ENCODE measurements at places on chromosomes 5 and 9.

- no peak for DNase-seq
Observed at GRCh38 chr5:136159457-136159856, 26.8 kb downstream of the SMAD5 start.

DNA sequence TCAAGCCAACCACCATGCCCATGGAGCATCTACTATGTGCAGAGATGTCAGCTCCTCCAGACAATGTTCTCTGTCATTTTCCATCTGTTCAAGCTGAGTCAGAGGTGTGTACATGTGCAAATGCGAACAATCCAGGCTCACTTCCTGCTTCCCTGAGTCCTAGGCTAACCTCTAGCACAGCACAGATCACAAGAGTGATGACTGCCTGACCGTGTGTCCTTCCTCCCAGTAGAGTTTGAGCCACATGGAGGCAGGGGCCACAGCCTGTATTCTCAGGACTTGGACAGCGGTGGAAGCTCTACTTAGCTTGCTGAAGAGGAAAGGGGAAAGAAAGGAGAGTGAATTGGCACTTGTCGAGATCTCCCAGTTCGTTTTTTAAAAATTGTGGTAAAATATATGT is 87.2 kb downstream of the KCNIP1 start:
- DNase-seq, result no peak

GRCh38 chr5:142295084-142295758 is 29.6 kb downstream of the SPRY4 start:
- DNase-seq, result no peak

DNA sequence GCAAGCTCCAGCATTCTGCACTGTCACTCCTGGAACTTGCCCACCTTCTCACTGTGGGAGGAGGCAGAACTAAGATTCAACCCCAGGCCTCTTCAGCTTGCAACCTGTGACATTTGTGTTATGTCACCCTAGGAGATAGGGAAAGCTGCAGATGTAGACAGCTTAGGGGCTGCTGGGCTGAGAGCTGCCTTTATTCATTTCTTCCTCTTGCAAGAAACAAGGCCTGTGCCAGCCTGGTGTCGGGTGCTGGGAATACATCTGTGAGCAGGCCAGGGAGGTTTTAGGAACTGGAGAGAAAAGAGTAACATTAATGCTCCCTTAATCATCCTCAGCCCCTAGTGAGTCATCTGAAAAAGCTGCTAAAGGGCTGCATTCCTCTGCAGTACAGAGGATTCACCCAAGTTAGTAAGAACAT is 101.8 kb downstream of the FGF18 start:
- no peak for DNase-seq

GRCh38 chr9:10903969-10904368 is 291.2 kb upstream of the PTPRD start:
- DNase-seq, result no peak

DNA sequence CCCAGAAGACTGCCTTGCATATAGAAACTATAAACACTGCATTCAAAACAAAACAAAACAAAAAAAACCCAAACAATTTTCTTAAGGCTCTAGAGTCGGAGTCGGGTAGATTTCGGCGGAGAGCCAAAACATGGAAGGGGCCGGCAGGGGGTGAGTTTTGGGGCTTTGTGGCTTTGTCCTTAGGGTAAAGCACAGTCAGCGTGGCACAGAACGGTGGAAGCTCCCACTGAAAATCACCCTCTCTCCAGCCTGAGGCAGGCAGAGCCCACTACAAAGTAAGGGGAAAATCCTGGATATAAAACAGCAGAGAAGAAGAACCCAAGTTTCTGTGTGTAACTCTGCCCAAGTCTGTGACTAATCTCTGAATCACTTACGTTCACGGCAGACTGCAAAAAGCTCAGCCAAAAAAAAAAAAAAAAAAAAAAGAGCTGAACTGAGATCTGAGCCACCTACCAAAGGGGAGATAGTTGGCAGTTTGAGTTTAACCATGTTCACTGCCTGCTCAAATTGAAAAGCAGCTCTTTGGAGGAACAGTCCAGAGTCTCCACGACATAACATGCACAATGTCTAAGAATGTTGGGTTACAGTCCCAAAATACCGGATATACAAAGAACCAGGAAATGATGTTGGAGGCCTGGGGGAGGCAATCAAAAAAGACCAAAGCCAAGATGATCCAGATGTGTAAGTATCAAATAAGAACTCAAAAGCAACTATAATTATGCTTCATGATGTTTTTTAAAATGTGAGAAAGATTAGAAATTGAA is 26.6 kb upstream of the OR2K2 start:
- no peak for DNase-seq

GRCh38 chr5:159362220-159362619 is 31.9 kb upstream of the IL12B start:
- no peak for DNase-seq

DNA sequence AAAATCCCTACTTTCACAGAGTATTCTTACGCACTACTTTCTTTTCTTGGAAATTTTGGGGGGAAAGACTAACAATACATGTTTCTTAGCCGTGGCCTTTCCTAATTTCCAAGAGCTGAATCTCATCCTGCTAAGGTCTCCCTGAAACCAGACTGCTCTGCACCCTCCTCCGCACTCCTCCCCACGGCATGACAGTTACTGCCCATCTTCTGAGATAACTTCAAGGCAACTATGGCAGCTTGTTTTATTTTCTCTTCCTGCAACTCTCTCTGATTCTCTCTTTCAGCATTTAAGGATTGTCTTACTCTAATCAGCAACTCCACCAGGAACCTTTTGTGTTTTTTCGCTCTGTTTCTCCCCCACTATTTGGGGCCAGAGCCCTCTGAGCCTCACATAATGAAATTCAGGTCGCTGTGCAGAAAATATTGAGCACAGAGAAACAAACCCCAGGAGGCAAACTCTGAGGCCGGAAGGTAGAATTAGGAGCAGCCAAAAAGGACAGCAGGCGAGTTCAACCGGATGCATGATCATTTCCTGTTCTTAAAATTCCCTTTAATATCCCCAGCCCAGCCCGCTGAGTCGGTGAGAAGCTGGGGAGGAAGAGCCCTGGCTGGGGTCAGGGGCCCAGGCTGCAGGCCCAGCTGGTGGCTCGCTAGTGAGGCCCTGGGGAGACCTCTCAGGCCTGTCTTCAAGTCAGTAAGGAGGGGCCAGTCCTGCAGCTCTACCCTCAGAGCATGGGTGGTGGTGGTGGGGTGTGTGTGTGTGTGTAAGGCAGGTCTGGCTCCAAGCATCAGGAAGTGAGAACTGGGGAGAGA is 213.6 kb upstream of the S1PR3 start:
- DNase-seq, result no peak

DNA sequence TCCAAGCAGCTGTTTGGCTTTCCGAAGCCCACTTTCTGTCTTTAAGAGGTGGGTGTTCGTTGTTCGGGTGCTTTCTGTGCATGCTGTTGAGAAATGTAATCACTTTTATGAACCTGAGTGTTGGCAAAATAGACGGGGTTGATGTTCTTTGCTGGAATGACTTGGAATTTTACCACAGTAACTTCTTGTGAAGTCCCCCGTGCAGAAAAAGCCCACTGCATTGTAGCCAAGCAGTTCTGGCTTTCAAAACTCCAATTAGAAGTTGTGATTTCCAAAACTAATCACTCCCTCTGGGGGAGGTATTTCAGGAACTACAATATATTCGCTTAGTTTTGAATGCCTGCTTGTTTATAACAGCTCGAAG is 111.1 kb downstream of the PAM start:
- DNase-seq, result peak; percentile 48

DNA sequence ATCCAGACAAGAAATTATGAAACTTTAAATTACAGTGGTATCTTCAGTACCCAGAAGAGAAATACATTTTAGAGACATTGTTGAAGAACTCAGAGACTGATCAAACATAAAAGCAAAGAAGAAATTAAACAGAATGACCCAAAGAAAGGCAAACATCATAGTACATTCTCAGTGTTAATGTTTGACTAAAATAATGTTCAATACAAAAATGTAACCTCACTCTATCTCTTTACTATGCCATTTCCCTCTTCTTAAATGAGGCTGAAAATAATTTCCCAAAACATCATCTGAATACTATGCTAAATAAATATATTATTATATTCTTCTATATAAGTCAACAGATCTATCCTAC is 22.8 kb downstream of the TMEM161B start:
- no peak for DNase-seq

DNA sequence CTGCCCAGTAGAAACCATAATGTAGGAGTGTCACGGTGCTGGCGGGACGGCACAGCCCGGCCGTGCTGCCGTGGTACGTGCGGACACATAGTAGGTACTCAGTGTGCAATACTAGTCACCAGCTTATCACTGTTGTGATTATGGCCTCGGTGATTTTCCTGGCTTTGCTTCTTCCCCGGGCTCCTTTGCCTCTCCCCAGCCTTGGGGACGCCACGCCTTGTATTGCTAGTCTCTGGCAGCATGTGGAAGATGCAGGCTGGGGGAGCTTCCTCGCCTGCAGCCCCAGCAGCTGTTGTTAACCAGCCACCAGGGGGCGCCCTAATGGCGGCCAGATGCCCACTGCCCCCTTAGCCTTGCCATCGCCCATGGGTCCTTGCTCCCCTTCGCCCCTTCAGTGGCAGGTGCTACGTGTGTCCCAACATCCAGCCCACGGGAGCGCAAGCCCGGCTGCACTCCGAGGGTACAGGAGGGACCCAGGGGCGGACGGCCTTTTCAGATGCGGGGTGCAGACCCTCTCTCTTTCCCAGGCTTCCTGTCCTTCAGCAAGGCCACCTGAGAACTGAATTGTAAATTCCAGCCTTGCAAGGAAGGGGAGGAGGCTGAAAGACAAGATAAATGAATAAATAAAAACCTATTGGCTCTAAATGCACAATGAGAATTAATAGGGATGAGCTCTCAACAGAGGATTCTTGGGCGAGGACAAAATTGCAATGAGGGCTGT is 8.0 kb downstream of the NTNG2 start:
- peak; percentile 65 for DNase-seq

DNA sequence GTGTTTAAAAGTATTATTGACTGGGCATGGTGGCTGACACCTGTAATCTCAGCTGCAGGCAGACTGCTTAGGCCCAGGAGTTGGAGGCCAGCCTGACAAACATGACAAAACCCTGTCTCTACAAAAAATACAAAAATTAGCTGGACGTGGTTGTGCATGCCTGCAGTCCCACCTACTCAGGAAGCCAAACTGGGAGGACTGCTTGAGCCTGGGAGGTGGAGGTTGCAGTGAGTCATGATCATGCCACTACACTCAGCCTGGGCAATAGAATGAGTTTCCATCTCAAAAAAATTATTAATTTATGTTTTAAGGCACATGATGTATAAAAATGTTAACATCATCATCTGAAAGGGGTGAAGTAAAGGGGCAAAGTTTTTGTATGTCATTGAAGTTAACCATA is 49.7 kb upstream of the FNIP1 start:
- no peak for DNase-seq

GRCh38 chr5:150116667-150117400 is 30.5 kb upstream of the CSF1R start:
- no peak for DNase-seq

DNA sequence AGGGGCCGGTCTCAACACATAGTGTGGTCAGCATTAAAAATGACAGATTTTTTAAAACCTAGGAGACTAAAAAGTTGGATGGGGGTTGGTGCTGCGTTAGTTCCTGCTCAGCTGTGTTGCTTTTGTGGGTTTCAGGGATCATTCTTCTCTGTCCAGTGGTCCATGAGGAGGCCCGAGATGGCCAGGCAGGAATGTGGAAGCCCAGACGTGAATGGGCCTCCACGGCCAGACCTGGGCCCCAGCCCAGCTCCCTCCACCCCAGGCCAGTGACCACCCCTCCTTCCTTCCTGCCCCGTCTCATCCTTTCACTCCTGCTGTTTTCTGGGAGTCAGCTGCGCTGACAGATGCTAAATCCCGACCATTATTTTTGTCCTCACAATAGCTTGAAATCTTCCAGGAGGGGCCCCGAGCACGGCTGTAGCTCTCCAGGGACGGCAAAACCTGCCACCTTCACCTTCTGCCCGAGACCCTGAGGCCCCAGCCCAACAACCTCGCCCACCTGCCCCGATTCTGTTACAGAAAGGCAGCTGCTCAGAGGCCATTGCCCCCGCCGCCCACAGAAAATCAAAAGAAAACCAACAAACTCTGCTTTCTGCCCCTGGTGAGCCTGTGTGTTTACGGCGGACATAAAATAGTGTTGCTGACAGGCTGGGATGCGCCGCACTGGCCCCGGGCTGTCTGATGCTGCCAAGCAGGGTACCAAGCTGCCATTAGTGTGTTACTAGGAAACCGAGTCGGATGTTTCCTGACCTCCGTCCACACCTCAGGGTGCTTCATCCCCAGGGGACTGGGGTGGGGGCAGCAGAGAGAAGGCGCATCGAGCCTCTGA is 83.7 kb upstream of the SARDH start:
- no peak for DNase-seq

DNA sequence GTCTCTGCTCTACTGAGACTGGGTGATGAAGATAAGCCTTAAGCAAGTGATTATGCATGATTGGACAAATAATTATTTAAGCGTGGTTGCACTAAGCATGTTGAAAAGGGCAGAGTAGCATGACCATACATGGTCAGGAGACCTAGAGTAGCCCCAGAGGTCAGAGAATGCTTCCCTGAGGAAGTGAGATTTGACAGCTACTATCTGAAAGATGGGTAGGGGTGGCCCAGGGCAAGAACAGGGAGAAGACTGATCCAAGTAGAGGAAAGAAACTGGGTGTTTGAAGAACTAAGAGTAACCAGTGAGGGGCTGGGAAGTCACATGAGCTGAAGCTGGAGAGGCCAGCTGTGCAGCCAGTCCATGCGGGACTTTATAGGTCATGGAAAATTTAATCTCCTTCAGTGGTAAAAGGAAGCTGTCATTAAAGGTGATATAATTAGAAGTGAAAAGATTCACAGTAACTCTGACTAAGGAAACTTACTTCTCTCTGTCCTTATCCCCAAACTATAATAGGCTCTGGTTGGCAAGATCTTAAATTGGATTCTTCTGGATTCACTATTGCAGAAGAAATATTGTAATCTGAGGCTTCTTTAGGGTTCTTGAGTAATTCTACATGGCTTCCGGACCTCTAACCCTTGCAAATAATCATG is 35.2 kb downstream of the YIPF5 start:
- no peak for DNase-seq

DNA sequence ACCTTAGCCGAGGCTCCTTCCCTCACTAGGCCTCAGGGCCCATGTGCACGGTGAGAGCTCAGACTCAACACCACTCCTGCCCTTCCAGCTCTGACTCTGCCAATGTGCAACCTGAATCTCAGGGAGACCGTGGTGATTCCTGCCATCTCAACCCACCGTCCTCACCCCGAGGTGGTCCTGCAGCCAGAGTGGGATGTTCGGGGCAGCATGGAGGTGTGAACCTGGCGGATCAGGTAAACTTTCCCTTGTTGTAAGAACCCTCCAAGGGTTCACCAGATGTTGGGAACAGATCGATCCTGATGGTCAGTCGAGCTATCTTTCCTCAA is 538 bp upstream of the AKNA start:
- no peak for DNase-seq

Data from NCI-H1092 treated with DMSO at 0.1 percent for 48 hours (cell line).